ENCODE measurements at places on chromosomes 1 and 21.

DNA sequence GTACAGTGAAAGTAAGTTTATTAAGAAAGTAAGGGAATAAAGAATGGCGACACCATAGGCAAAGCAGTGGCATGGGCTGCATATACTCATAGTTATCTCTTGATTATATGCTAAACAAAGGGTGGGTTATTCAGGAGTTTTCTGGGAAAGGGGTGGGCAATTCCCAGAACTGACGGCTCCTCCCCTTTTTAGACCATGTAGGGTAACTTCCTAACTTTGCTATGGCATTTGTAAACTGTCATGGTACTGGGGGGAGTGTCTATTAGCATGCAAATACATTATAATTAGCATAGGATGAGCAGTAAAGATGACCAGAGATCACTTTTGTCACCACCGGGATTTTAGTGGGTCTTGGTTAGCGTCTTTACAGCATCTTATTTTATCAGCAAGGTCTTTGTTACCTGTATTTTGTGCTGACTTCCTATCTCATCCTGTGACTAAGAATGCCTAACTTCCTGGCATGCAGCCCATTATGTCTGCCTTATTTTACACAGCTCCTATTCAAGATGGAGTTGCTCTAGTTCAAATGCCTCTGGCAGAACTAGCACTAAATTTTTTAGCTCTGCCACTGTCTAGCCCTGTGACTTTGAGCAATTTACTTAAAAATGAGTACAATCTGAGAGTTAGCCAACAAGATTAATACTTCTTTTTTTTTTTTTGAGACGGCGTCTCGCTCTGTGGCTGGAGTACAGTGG is 110.3 kb upstream of the PALMD start:
- DNase-seq, result no peak

- no peak for DNase-seq
These were observed 768.8 kb upstream of the ADAMTS5 start for GRCh38 chr21:27735699-27736098.

DNA sequence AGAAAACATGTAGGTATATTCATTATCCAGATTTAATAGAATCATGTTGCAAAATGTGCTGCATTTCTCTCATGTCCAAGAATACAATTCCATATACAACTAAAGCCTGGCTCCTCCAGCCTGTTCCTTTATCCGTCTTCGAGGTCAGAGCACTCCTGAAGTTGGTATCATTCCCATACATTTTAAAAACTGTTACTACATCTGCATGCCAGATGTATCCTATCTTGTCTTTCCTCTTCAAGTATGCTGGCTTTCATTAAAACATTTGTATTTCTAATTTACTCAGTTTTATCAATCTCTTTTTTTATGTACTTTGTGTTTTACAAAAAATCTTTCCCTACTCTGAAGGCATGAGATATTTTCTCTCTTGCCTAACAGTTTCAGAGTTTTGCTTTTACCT is 536.6 kb upstream of the USP24 start:
- no peak for DNase-seq

- no peak for DNase-seq
These were observed 4.3 kb upstream of the CBR1 start for GRCh38 chr21:36065497-36066036.

Data from kidney (tissue), 22 donors.